Stimulated activated naive CD4-positive, alpha-beta T cell (primary cell): ENCODE measurements at places on chromosomes 7 and 10.

DNA sequence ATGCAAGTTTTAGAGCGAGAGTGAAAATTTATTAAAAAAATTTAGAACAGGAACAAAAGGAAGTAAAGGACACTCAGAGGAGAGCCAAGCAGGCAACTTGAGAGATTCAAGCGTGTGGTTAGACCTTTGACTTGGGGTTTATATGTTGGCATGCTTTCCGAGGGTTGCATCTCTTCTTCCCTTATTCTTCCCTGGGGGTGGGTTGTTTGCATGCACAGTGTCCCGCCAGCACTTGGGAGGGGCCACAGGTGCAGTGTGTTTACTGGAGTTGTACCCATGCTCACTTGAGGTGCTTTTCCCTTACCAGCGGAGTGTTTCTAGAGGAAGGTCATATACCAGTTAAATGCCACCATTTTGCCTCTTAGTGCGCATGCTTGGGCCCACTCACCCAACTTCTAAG lies 96.3 kb downstream of the CHN2 start:
- DNase-seq = no peak

DNA sequence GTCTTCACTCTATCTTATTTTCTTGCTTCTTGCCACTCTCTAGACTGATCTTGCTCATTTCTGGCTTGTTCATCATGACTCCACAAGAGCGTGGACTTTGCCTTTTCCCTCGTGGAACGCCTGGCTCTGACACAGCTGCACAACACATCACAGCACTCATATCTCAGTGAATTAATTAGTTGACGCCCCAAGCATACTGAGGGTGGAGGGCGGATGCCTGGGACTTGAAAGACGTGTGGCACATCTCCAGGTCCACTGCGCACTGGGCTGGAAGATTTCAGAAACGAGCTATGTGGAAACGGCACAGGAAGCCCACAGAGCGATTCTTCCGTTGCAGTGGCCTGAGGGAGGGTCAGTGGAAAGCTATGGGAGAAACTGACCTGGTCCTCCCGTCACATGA lies 23.6 kb upstream of the PLEKHA1 start:
- DNase-seq = no peak

DNA sequence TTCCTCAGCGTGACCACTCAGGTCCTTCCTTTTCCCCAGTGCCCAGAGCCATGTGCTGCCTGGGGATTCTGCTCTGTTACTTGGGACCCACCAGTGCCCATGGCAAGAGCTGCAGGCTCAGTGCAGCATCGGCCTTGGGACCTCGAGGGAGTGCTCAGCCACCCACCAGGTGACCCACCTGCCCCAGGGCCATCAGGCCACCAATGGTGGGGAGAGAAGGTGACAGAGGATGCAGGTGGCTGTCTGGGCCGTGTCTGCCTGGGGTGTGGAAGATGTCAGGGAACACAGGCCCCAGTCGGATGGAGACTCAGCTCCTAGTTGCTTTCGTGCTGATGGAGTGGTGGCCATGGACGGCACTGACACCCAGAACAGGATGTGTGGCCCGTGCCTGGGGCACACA lies 104.7 kb upstream of the FAM20C start:
- no peak for DNase-seq

DNA sequence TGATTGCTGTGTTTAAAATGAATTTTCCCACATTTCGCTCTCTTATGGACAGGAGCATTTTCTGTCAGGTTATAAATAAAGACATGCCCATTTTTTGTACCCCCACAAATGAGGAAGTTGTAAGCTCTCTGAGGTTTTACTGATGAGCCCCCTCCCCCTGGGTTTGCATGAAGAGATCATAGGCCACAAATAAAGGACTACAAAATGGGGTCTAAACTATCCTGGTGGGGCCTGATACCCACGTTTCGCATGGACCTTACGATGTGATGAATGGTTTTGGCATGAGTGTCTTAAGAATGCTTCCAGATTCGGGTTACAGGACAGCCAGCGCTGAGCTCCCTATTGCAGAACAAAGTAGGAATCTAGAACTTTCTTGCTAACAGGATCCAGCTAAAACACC lies 5.8 kb downstream of the IKZF1 start:
- no peak for DNase-seq

DNA sequence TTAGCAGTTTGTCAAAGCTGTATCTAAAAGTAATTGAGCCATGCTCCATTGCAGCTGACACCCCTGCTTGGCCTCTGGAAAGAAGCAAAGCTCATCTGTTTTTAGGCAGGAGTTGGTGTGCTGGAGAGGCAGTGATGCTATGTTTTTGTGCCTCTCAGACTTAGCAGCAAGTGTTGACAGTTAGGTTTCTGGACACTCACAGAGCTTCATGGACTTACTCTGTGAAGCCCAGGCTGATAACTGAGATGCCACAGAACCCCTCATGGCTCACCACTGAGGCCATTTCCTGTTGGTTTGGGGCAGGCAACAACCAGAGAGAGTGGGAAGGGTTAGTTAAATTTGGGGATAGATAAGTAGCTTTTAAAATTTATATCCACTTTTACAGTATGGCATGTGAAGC lies 59.8 kb downstream of the BTAF1 start:
- no peak for DNase-seq

DNA sequence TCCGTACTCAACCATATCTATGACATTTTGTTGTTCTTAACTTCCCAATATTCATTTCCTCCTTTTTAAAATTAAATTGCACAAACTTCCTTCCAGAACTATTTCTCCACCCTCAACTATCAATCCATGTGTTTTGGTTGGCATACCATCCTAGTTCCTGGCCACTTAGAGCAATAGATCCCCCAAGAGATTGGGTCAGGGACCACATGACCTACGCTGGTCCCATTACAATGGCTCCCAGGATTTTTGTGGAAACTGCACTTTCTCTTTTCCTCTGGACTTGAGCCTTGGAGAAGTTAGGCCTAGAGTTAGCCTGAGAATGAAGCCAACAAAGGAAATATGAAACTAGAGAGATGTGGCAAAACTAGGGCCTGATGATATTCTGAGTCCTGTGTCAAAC lies 55.7 kb upstream of the CASD1 start:
- DNase-seq = no peak

DNA sequence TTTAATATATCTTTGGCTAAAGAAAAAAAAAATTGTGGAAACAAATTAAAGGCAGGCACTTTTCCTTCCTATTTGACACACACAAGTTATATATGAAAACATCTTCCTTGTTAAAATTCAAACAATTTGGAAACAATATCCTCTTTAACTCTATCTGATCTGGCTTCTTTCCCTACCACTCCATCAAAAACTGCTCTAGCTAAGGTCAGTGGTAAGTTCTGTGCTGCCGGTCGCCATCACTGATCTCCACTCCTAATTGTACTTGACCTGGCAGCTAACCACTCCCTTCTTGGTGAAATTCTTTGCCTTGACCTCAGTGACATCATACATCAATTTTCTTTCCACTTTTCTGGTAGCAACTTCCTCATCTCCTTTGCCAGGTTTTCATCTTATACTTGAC lies 47.9 kb upstream of the MRLN start:
- DNase-seq = no peak

GRCh38 chr10:107409522-107409921 lies 245.0 kb upstream of the SORCS1 start:
- DNase-seq = no peak

- DNase-seq = no peak
Measured at GRCh38 chr7:40604601-40605438, 470.0 kb downstream of the SUGCT start.

GRCh38 chr10:124092860-124093773 lies at the start of gene CHST15:
Gene CHST15, minus strand, starts transcription at chr10:124093598. Its CDS starts 47,386 bp downstream, at chr10:124046212.
- no peak for DNase-seq

- DNase-seq = no peak
Measured at GRCh38 chr10:79049931-79050895, 18.6 kb upstream of the ZMIZ1 start.

DNA sequence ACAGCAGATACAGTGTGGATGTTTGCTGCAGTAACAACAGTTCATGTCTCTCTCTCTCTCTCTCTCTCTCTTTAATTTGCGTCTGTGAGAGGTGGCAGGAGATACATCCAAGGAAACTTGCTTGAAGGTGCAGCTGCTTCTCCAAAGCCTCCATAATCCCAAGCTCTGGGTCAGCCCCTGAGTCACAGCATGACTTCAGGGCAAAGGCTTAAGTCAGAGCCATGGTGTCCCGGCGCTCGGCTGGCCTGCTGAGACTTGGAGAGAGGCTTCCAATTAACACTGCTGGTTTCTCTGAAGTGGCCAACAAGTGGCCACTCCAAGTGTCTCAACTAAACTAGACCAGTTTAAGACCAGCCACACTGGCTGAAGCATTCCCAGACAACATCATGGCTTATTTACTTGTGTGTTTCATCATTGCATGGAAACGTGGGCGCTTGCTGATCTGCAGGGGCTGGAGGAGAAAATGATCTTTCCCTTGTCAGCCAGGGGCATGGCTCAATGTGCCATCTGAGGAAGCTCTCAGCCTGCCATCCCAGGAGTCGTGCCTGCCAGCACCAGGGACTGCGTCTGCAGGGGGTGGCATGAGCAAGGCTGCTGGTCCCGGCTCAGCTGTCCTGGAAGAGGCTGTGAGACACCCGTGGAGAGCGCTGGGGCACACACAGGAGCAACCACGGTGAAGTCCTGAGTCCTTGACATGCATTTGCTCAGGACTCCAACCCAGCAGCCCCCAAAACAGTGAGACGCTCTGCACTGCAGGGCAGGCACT lies 254.2 kb downstream of the COBL start:
- no peak for DNase-seq

DNA sequence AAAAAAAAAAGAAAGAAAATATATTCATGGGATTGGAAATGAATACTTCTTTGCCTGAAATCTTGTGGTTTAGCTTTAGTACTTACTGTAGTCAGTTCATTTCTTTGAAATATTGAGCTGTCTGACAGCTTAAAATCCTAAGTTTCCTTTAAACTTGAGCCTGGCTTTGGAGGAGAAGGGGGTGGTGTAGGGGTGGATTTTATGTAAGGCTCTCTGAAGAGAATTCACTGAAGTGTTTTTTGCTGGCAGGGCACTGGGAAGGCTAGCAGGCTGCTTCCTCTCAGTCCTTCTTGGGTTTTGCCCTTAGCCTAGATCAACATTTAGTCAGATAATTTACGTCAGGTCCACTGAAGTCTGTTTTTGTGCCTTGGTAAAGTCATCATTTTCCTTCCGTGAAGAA lies 516.5 kb downstream of the AUTS2 start:
- no peak for DNase-seq

GRCh38 chr7:69670701-69671100 lies 72.4 kb downstream of the AUTS2 start:
- DNase-seq = no peak

DNA sequence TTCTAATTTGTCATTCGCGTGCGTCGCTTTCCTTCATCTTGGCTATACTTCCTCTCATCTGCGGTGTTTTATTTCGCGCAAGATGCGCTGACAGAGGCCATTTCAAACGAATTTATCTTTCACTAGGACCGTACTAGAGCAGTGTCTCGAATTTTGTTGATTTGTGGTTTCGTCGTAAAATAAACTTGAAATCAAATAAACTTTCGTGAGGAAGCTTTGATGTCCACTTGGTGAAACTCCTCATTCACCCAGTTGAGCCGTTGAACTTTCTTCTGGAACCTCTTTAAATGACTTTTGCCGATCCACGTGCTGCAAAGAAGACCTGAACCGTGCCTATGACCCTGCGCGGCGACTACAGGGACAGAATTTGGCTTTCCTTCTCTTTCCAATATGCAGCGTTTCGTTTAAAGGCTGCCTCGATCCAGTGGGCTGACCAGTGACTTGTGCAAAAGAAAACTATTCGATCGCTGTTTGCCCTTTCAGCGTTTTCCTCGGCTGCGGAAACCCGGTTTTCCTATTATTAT lies 163.9 kb upstream of the PPP1R3A start:
- no peak for DNase-seq

- no peak for DNase-seq
Measured at GRCh38 chr10:51074238-51075028, at the start of gene PRKG1. Gene PRKG1, plus strand, starts transcription at chr10:51074487.

GRCh38 chr7:50592940-50593339 lies 27.7 kb upstream of the DDC start:
- DNase-seq = no peak

DNA sequence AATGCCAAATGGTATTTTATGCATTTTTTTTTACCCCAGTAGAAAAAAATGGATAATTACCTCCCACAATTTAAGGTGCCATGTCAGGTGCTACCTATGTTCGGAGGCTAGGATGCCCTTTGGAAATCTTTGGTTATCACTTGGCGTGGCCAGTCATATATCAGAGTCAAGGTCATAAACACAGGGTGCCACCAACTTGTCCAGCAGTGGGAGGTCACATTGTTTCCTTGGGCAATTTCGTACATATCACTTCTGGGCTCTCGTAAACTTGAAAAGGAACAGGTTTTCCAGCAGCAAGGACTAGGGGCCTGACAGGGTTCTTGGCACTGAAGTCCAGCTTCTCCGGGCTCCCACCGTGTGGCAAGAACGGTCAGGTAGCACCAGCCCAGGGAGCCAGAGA lies 48.0 kb upstream of the BHLHA15 start:
- DNase-seq = no peak

- DNase-seq = no peak
Measured at GRCh38 chr10:70795613-70796012, 10.4 kb upstream of the TBATA start.

GRCh38 chr10:74120911-74121310 lies 29.7 kb downstream of the AP3M1 start:
- DNase-seq = no peak

GRCh38 chr10:25815236-25815635 lies 118.8 kb upstream of the MYO3A start:
- DNase-seq = no peak

- DNase-seq = no peak
Measured at GRCh38 chr7:43799605-43800004, 41.1 kb downstream of the BLVRA start.

GRCh38 chr7:46244757-46245156 lies 323.7 kb upstream of the IGFBP3 start:
- DNase-seq = no peak

- DNase-seq = no peak
Measured at GRCh38 chr7:143042159-143042789, 9.9 kb upstream of the OR6V1 start.

- DNase-seq = no peak
Measured at GRCh38 chr10:111211706-111212105, 134.9 kb downstream of the ADRA2A start.

DNA sequence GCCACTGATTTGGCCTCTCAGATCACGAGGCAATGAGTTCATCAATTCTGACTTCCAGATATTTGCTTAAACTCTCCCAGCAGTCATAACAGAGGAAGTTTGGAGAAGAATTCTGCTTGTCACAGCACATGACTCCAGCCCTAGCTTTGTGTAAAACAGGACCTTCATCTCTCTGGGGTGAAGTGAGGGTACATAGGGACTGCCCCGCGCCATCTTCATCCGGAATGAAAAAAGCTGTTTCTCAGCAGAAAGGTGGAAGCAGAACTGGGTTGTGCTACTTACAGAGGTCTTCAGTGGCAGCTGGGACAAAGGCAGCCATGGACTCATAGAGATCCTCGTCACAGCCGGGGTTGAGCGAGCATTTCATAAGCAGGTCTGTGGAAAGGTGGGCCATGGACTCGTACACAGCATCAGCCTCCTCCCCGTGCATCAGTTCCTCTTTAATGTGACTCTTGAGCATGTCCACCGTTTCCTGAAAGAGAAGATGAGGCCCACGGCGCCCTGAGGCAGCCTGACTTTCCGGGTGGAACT lies 58.4 kb upstream of the TM9SF3 start:
- DNase-seq = no peak

GRCh38 chr10:73850863-73851461 lies 23.4 kb downstream of the CAMK2G start:
- no peak for DNase-seq
